ENCODE measurements at places on chromosomes 3 and 15. TPM values are rescaled to one million over a fixed set of nuclear protein-coding genes. Genes with fewer than 3 reads are reported as not detected.

MAN2A2 gene
- total RNA-seq, result 0.85 TPM

WDR93 gene
- 0.05 TPM for total RNA-seq

DNA sequence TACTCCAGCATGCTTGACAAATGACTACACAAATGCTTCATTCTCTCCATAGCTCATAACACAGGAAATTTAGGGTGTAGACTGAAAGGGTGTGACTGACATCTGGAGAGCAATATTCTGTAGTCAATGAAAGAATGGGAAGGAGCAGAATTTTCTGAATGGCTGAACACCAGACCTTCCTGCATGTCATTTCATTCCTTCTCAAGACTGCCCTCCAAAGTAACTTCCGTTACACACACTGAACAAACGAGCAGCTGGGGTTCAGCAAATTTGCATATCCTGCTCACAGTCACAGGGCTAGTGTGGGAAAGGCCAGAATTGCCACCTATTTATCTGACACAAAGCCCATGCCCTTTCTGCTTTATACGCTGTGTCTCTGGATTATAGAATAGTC is 325.0 kb upstream of the CFAP20DC start:
- H3K4me3 ChIP-seq, result no peak overlapping the region
- H3K27me3 ChIP-seq, result no peaks in the 10 kb centered on the region
- H3K27ac ChIP-seq, result no peak overlapping the region
- no peak for DNase-seq
- no peaks in the 10 kb centered on the region for H3K4me1 ChIP-seq

- DNase-seq, result no peak
- no peaks in the 10 kb centered on the region for H3K4me1 ChIP-seq
- no peaks in the 10 kb centered on the region for H3K36me3 ChIP-seq
- H3K4me3 ChIP-seq, result no peak overlapping the region
- H3K27ac ChIP-seq, result no peak overlapping the region
These were observed 264.1 kb upstream of the SLCO3A1 start for GRCh38 chr15:91589360-91589759.

GRCh38 chr3:25863011-25863415 is 73.1 kb downstream of the OXSM start:
- no peaks in the 10 kb centered on the region for H3K4me1 ChIP-seq
- no peaks in the 10 kb centered on the region for H3K27me3 ChIP-seq
- no peak for DNase-seq
- H3K27ac ChIP-seq, result no peak overlapping the region
- no peaks in the 10 kb centered on the region for H3K36me3 ChIP-seq
